ENCODE measurements at places on chromosomes 1 and 21. TPM values are rescaled to one million over a fixed set of nuclear protein-coding genes. Genes with fewer than 3 reads are reported as not detected.

The AMY1A gene
- total RNA-seq = not detected

GRCh38 chr1:47738560-47739182 is 258.5 kb downstream of the TRABD2B start:
- no peak for DNase-seq

- DNase-seq = peak; percentile 39
Measured at GRCh38 chr1:154325583-154326545, 539 bp downstream of the ATP8B2 start.

- no peak for DNase-seq
Measured at GRCh38 chr1:8876087-8876486, 2.4 kb downstream of the ENO1 start.

DNA sequence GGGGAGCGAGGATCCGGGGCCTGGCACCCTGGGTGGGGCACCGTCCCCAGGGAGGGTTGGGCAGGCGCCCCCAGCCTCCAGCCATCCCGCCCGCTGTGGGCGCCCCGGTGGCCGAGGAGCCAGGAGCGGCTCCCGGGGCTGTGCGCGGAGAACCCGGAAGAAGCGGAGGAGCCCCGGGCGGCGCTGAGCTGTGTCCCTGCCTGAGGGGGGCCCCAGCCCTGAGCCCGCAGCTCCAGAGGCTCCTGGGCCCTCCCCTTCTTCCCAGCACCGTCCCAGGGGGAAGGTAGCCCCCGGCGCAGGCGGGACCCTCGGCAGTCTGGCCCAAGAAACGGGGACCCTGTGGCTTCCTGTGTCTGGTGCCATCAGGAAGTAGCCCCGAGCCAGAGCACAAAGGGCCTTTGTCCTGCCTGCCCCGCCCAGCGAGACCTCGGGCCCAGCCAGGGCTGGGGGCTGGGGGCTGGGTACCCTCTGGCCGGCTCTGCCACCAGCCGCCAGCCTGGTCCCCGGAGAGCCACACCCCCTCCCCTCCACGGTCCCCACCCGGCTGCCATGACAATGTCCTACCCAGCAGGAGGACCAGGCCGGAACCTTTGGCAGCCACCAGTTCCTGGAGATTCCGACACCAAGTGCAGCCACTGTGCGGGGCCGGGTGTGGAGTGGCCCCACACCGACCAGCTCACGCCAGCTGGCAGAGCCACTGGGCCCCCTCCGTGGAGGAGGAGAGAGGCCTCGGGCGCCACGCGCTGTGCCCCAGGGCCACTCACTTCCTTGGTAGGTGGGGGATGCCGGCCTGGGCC is 15.6 kb upstream of the TTLL10 start:
- peak; percentile 52 for DNase-seq

DNA sequence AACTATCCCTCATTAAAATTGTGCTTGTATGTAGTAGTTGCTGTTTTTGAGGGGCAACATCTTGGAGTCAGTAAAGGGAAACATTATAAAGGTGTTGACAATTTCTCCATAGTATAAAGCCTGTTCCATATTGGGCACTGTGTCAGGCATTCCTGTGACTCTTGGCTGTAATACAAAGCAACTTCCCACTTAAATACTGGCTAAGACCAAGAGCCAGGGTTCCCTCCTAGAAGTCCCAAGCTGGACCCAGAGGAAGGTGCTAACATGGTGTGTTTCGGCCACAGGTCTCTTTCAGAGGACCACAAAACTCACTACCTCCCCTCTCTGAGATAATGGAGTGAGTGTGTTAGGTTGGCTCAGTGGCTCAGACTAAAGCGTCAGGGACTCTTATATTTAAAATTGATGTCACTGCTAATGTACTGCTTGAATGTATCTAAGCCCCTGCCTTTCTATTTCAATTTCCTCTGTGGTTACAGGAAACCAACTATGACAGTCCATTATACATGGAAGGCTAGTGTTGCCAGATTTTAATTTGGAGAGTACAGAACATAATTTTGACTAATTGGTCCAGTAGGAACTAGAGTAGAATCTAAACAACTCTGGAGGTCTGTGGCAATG is 74.7 kb upstream of the RGL1 start:
- no peak for DNase-seq

GRCh38 chr1:2289607-2290006 is 61.5 kb downstream of the SKI start:
- DNase-seq = no peak

- no peak for DNase-seq
Measured at GRCh38 chr1:236343246-236343870, 50.7 kb upstream of the EDARADD start.

- DNase-seq = no peak
Measured at GRCh38 chr1:109807822-109808680, 44.3 kb upstream of the EPS8L3 start.

GRCh38 chr1:218702775-218703174 is 357.6 kb downstream of the TGFB2 start:
- no peak for DNase-seq

The C1QC gene
- total RNA-seq = 7.5 TPM

The PLA2G2C gene
- total RNA-seq = not detected

DNA sequence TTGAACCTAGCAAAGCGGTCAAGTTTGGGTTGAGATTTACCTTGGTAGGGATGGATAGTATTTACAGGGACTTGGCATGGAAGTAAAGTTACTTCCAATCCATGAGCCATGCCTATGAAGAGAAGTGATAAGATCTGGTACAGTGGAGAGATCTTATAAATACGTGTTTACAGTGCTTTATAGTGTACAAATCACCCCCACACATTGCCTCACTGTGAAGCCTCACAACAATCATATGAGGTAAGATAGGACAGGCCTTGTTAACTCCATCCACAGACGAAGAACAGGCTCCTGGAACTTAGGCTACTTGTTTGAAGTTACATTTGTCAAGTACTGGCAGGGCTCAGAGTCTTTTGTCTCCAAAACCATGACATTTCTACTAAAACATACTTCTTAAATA is 159.8 kb downstream of the PLPPR4 start:
- no peak for DNase-seq

DNA sequence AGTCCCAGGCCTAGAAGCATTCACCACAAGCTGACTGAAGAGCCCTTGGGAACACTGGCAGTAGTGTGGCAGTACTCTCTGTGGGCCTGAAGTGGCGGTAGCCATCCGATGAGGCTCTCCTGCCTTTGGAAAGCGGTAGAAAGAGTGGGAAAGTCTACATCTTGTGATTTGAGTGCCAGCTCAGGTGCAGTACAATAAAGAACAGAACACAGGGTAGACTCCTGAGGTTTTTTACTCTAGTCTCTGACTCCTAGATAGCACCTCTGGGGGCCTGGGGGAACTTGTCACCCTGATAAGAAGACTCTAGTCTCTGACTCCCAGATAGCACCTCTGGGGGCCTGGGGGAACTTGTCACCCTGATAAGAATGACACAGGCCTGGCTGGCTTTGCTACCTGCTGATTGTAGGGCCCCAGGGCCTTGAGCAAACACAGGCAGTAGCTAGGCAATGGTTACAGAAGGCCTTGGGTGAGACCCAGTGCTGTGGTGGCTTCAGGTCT is 18.0 kb upstream of the IL20 start:
- no peak for DNase-seq

The SLAMF7 gene
- total RNA-seq = not detected

- no peak for DNase-seq
Measured at GRCh38 chr1:111976332-111976731, 13.1 kb downstream of the KCND3 start.

DNA sequence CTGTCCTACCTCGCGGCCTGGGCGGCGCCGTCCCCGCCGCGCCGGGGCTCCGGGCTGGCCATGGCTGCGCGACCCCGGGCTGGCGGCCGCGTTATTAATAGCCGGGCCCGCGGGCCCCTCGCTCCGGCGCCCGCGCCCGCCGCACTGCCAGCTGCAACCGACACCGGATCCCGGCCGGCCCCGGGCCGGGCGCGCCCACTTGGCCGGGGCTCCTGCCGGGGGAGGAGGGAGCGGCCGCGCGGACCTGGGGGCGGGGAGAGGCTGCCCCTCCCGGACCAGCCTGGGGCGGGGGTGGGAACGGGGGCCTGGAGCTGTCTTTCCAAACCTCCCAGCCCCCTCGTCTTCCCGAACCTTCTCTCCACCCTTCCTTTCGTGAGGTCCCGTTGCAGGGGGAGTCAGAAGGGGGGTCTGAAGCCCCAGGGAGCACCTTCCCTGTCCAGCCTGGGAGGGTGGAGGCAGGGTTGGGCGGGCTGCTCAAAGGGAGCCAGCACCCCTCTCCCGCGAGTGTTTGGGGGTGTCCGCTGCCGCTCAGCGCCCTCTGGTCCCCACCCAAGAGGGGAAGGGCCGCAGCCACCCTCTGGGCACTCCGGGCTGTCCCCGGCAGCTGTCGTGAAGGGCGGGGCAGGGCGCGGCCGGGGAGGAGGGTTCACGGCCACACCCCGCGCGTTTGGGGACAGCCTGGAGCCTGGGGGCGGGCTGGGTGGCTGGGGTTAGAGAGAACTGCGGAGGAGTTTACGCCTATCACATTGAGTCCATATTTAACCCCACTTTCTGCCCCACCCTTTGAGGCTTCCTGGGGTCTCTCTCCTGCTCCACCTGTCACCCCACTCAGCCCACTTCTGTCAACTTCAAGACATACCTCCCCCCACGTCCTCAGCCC is at the start of gene SYNC:
SYNC (minus strand) TSS at position 172 of the 880 bp plus-strand sequence; CDS start at position 62, 110 bp downstream.
- no peak for DNase-seq

The SEMA6C gene
- 18.6 TPM for total RNA-seq

GRCh38 chr1:18326211-18326897 is 154.4 kb upstream of the KLHDC7A start:
- DNase-seq = no peak

- DNase-seq = no peak
Measured at GRCh38 chr1:117587499-117588356, 18.1 kb upstream of the TENT5C start.

DNA sequence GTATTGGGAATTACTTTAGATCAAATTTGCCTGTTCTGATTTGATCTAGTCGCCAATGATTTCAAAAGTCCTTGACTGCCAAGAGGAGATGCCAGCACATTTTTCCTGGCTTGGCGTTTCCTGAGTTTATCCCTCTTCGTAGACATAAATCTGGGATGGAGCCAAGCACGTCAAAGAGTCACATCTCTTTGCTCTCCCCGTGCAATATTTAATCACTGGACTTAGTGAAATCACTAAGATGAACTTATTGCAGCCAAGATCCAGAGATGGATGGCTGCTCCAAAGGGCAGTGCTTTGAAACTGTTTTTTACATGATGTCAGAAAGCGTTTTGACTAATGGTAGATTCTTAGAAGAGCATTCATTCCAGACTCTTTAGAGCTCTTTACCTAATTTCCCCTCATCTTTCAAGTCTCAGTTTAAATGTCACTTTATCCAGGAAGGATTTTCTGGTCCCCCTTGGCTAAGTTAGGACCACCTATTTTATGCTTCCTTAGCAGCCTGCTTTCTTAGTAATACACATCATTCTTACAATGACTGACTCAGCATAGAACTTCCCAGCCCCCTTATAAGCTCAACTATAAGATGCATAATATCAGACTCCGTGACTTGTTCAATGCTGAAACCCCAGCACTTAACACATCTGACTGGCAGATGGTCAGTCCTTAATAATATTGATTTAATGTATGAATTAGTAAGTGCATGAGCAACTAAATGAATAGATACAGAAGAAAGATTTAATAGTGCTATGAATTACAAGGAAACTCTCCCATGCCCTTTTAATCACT is 94.4 kb upstream of the GREM2 start:
- DNase-seq = no peak

- no peak for DNase-seq
Measured at GRCh38 chr1:150259758-150260669, 2.4 kb downstream of the CA14 start.

DNA sequence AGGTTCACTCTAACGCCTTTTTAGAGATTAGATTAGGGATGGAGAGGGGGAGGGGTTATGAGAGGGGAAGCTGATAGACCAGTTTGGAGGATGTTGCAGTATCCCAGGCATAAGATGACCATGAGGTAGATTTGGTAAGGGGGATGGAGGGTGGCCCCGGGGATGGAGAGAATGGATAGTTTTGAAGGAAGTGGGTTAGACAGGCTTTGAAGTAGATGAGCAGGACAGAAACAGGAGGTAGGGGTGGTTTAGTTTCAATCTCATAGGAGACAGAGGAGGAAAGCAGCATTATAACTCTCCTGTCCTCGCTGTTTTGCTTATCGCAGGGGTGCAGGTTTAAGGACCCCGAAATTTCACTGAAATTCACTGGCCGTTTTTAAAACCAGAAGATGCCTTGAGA is 11.8 kb downstream of the UBIAD1 start:
- DNase-seq = no peak

DNA sequence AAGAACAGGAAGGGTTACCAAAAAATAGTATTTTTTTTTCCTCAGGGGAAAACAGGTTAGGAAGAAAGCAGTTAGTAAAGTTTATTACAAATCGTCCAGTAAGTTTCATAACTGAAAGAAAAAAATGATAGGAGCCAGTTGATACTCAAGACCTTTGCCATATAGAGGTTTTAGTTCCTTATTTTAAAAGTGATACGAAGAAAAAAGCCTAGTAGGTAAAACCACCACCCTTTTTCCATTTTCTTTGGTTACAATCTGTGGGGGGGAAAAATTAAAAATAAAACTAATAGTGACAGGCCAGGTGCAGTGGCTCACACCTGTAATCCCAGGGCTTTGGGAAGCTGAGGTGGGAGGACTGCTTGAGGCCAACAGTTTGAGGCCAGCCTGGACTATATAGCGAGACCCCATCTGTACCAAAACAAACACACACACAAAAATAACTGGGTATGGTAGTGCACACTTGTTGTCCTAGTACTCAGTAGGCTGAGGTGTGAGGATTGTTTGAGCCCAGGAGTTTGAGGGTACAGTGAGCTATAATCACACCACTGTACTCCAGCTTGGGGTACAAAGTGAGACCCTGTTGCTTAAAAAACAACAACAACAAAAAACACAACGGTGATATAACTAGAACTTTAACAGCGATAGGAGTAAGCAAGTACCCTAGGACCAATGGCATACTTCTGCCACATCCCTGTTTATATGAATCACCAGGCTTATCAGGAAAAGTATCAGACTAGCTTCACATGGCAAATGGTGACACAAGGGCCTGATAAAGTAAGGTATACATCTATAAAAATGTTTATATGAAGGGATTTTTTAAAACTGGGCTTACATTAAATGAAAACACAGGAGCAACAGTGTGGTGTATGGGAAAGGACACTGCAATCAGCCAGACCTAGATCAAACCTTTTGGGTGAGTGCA is 5.4 kb downstream of the TMEM59 start:
- no peak for DNase-seq

The RNF187 gene
- total RNA-seq = 61.9 TPM

The KCNJ9 gene
- total RNA-seq = 14.7 TPM

DNA sequence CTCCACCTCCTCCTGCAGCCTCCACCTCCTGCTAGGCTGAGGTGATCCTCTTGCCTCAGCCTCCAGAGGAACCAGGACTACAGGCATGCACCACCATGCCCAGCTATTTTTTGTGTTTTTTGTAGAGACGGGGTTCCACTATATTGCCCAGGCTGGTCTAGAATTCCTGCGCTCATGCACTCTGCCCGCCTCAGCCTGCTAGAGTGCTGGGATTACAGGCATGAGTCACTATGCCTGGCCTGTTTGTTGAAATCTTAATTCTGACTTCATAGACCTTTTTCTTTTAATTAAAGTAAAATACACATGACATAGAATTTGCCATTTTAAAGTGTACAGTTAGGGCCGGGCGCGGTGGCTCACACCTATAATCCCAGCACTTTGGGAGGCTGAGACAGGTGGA is 42.7 kb downstream of the FAAP20 start:
- DNase-seq = no peak

- no peak for DNase-seq
Measured at GRCh38 chr1:40799351-40799867, 15.8 kb downstream of the KCNQ4 start.

The TEX50 gene
- total RNA-seq = not detected

The CFHR1 gene
- 0.94 TPM for total RNA-seq

- DNase-seq = no peak
Measured at GRCh38 chr1:108708691-108709660, 3.7 kb upstream of the FNDC7 start.

The CELA3A gene
- not detected for total RNA-seq

The STYXL2 gene
- total RNA-seq = 0.16 TPM
